T-helper 22 cell (primary cell): ENCODE measurements at places on chromosomes 11 and 22.

GRCh38 chr22:25494774-25495173 is 69.7 kb upstream of the GRK3 start:
- no peak for DNase-seq

- DNase-seq = no peak
These were observed 2.3 kb upstream of the SLC22A12 start for GRCh38 chr11:64588701-64589100.

DNA sequence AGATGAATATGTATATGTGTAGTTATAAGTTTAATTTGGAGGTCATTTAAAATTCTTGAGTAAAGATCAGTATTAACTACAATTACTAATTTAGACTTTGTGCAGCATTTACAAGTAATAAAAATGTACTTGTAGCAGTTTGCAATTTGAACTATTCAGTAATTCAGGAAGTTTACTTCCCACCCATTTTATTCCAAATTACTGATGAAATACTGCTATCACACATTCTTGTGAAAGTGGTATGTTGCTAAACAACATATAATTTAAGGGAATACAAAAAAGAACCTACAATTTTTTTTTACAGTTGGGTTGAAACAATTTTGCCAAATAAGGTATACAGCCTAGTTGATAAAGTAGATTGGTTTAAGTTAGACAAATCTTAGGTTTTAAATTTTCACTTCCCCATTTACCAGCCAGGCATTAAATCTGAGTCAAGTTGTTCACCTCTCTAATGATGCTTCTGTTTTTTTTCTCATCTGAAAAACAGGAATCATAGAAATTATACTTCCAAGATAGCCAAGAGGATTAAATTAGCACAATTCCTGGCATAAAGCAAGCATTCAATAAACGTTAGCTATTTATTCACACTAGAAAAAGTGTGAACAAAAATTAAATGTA is 45.3 kb downstream of the ZBTB44 start:
- DNase-seq = no peak

DNA sequence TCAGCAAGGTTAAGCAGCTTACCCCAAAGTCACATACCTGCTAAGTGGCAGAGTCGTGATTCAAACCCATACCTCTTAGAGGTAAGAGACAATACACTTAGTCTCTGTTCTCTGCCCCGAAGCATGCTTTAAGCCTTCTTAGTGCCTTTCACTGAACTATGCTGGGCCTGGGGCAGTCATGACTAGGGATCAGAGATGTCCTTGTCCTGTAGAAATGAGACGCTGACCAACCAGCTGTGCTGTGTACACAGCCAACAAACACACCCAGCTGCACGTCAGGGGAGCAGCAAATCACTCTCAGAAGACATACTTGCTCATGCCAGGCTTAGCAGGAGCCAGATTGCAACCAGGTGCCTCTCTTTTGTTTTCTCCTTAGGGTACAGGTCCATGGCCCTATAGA is 255.7 kb downstream of the BUD13 start:
- DNase-seq = no peak

DNA sequence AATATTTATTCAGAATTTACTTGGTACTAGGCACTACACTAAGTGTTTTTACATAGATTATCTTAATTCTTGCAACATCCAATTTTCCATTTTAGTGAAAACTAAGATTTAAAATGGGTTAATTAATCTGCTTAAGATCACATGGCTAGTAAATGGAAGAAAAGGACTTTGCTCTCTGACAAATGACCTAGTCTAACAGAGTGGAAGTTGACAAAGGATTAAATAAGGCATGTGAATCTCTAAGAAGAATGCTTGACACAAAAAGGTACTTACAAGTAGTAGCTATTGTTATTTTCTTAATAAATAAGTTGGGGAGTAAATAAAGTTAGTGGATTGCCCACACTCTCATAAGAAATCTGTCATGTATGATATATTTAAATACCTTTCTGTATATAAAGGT is 584.8 kb downstream of the DLG2 start:
- DNase-seq = no peak
